ENCODE measurements at places on chromosomes 4 and X. TPM values are rescaled to one million over a fixed set of nuclear protein-coding genes. Genes with fewer than 3 reads are reported as not detected.

Gene PDCL2
- total RNA-seq, result not detected

Gene CYBB
- not detected for total RNA-seq

Gene BMP3
- total RNA-seq, result not detected

Gene RHOXF2
- total RNA-seq, result not detected

Gene CHRDL1
- total RNA-seq, result not detected

All from mammary microvascular endothelial cell (primary cell).